ENCODE measurements at places on chromosomes 16 and 17.

- DNase-seq = no peak
Measured at GRCh38 chr17:66849851-66850580, 15.1 kb downstream of the CACNG5 start.

GRCh38 chr16:425740-426114 is 278 bp downstream of the RAB11FIP3 start:
- no peak for DNase-seq

- peak; percentile 92 for DNase-seq
Measured at GRCh38 chr16:89721546-89722391, 432 bp downstream of the ZNF276 start.

GRCh38 chr17:13840254-13840653 is 229.1 kb upstream of the COX10 start:
- no peak for DNase-seq

DNA sequence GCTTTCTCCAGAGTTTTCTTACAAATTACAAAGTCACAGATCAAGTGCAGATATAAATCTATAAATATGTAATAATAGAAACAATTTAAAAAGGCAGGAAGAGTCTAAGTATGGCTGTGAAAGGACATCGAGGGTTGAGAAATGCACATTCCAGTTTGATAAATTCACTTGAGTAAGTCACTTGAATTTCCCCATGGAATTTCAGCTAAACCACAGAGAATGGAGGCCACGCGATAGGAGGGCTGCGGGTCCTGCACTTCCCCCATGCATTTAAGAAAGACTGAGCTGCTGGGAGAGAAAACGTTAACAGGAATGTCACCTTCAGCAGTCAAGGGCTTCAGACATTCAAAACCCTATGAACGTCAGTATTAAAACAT is 6.1 kb upstream of the MXRA7 start:
- DNase-seq = no peak

- no peak for DNase-seq
Measured at GRCh38 chr16:71472051-71472450, 10.0 kb upstream of the ZNF23 start.

DNA sequence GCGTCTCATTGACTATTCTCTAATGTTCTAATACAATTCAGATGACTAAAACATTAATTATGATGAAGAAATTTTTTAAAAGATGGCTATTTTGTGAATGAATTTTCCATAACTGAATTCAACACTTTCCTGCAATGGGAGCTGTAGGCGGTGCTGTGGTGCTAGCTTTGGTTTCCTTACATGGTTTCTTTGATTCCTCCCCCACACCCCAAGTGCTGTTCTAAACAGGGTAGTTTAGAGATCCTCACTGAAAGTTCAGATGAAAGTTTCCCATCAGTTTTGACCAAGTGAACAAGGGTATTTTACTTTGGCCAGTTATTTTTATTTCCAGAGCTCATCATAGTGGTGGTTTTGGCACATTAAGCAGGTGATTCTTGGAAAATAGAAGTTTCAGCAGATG is 26.0 kb upstream of the MRC2 start:
- DNase-seq = no peak

DNA sequence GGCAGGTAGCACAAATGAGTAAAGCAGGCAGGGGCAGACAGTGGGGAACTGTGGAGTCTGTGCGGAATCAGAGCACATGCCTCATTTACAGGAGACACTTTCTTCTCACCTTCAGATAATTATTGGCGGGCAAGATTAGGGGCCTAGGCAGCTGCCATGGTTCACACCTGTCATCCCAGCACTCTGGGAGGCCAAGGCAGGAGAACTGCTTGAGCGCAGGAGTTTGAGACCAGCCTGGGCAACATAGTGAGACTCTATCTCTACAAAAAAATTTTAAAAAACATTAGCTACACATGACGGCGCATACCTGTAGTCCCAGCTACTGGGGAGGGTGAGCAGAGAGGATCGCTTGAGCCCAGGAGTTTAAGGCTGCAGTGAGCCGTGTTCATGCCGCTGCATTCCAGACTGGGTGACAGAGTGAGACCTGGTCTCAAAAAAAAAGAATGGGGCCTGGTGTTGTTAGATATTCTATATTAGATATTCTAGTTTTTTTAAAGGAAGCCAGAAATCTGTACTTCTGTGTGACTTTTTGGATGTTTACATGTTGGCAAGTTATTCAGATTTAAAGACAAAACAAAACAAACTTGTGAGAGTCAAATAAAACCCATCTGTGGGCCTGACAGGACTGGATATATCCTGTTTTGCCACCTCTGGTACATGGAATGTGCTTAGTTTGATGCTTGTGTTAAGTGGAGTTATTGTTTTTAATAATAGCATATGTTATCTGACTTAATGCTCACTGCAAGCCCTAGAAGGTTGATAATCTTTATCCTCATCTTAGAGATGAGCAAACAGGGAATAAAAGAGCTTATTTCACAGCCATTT is 4.9 kb upstream of the LPCAT2 start:
- no peak for DNase-seq

DNA sequence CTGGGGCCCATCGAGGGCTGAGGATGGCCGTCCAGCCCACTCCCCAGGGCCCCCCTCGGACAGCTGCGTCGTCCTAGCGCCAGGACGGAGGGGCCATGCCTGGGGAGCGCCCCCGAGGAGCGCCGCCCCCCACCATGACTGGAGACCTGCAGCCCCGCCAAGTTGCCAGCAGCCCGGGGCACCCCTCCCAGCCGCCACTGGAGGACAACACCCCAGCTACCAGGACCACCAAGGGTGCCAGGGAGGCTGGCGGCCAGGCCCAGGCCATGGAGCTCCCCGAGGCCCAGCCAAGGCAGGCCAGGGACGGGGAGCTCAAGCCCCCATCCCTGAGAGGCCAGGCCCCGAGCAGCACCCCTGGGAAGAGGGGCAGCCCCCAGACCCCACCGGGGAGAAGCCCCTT is 25.7 kb upstream of the ZFPM1 start:
- DNase-seq = no peak

- DNase-seq = no peak
Measured at GRCh38 chr17:69333561-69333960, 6.6 kb upstream of the ABCA5 start.

DNA sequence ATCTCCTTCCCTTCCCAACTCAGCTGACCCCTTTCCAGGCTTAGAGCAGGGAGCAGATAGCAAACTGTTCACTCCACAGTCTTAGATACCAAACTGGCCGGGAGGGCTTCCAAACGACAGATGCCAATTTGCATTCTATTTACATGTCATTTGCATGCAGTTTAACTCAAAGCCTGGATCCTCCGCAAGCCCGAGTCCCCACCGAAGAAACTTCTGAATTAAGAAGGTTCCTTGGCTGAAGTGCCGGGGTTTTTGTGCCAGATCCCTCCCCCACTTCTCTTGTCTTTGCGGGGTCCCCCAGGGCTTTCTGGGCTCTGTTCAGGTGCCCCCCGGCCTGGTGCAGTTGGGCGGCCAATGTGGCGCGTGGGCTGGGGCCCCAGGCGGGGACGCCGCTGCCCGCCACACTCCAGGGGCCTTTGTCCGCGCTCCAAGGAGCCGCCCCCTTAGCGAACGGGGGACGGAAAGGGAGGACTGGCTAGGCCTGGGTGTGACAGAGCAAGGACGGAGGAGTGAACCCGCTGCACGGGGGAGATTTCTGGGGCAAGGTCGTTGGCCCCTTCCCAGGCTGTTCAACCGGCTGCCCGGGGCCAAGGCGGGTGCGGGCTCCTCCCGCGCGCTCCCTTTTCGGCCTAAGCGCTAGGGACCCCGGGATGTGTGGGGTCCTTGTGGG is 1.2 kb downstream of the GPRC5B start:
- no peak for DNase-seq

DNA sequence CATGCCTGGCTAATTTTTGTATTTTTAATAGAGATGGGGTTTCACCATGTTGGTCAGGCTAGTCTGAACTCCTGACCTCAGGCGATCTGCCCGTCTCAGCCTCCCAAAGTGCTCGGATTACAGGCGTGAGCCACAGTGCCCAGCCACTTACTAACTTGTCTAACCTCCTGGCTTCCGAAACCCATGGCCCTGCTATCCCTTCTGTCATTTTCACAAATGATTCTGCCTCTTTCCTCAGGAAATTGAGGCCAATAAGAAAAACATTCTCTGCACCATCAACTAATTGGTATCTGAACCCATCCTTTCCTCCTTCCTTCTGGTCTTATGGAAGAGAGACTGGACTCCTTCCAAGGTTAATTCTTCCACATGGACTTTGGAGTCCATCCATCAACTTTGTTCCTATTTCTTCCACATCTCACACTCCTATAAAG is 27.9 kb upstream of the TNRC6A start:
- no peak for DNase-seq

DNA sequence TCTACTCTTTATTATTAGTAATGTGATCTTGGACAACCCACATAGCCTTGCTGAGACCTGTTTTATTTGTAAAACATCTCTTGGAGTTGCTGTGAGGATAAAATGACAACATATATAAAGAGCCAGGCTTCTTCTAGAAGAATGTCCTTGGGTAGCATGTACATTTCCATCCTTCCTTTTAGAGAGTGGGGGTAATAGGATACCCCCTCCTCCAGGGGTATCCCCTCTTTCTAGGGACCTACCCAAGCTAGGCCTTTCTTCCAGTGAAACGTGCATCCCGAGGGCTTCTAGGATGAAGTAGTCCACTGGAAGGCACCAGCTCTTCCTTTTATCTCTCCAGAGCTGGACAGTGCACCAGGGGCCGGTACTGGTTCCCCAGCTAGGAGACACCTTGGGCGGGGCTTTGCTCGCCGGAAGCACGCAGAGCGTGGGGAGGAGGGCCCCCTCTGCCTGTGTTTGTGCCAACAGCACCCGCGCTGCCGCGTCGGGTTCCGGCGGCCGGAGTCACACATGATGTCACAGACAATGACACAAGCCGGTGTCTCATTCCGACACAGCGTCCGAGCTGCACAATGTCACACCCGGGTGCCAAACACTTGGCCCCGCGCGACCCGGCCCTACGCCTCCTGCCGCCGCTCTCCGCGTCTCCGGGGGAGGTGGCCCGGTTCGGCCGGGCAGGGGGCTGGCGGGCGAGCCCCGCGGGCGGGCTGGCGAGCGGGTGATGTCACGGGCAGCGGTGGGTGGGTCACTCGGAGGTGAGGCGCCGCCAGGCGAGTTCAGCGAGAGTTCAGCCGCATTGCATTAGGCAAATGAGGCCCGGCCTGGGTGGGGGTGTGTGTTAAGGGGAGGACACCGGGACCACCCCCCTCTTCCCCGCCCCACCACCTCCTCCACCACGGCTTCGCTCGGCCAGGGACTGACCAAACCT is 23.4 kb downstream of the GJD3 start:
- peak; percentile 91 for DNase-seq

DNA sequence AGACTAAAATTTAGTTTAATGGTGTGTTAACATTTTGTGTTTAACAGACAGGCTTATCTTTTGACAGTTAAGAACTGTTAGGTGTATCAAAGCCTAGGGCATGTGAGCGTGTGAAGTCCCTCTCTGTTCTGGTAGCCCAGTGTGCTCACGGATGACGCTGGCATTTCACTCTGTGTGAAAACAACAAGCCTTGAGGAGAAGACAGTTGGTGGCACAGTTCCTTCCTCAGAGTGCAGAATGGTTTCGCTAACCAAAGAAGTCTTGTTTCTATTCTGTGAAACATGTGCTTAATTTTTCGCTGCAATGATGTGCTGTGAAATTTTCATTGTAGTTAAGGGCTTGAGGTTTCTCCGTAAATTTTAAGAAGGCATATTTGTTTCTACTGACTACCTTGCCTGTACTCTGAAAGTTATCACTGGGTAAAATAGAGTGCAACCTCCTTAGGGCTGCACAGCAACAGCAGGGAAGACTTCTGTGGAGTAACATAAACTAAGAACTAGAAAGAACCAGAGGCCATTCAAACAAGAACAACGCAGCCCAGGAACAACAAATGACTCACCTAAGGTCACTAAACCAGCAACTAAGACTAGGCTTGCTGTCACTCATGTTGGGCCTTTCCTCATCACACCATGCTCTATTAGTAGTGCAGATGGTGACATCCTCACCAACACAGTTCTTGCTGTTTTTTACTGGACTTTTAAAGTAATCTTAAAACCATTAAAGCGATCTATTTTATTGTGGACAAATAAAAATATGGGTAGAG is 33.4 kb downstream of the BRD7 start:
- peak; percentile 66 for DNase-seq

DNA sequence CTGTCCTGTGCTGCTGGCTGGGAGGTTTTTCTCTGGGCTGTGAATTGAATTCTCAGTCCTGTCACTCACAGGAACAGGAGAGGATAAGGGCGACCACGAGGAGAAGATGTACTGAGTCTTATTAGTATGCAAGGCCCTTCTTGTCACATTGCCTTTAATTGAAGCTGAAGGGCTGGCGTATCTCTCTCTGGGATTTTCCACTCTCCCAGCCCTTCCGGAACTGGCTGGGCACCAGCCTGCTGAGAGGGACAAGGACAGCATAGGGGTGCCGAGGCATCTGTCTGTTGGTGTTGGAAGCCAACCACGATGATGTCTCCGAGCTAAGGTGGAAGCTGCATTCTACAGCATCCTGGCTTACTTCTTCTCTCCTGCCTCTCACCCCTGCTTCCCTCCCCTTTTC is 33.2 kb downstream of the GPRC5B start:
- DNase-seq = no peak

DNA sequence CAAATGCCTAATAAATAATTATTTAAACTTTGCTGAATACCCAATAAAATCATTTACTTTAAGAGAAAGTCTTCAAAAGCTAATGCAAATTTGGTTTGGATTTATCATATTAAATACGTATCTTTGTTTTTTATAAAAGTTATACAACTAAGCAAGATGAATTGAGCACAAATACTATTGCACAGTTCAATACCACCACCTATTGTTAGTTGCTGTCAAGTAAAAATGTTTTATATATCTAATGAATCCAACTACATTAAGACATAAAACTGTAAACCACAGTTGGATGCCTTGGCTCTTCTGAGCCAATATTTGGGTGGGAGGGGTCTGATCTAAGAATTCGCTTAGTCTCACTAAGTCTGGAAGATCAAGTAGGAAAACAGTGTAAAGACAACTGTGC is 7.7 kb downstream of the FBXL20 start:
- no peak for DNase-seq

GRCh38 chr17:78341559-78342448 is 18.1 kb downstream of the SOCS3 start:
- no peak for DNase-seq
